Stimulated activated CD4-positive, alpha-beta T cell treated with anti-CD3 and anti-CD28 coated beads, Interleukin-1b, Interleukin-23, amount 100 ng/mL, for 1 hour (primary cell): ENCODE measurements at places on chromosomes 1 and 21.

GRCh38 chr1:50930193-50930592 is 29.9 kb downstream of the FAF1 start:
- DNase-seq, result no peak

DNA sequence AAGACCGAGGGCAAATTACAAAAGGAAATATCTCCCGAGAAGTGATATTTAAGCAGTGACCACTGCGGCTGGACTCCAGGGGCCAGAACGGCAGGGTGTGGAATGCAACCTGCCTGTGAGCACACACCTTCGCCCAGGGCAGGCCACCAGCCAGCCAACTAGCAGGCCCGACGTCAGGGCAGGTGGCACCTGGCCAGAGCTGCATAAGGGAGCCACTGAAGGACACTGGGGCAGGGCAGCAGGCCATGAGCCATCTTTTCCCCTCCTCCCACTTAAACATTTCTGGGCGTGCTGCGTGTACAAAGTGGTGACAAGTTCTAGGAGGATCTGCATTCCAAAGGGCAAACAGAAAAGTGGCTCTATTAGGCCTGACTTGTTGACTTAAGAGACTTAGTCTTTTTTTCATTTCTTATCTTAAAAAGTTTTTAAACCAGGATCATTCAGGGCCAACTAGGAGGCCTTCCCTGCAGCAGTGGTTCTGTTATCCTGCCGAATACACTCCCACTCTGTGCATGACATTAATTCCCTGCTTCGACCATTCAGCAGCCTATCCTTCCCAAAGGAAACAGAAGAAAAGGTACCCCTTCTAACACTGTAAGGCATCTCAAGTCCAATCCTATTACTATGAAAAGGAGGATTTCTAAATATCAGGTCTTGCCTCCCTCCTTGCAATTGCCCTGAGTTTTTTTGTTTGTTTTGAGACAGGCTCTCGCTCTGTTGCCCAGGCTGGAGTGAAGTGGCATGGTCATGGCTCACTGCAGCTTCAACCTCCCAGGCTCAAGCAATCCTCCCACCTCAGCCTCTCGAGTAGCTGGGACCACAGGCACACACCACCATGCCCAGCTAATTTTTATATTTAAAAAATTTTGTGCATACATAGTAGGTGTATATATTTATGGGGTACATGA is 96.3 kb downstream of the BCAR3 start:
- DNase-seq, result no peak

DNA sequence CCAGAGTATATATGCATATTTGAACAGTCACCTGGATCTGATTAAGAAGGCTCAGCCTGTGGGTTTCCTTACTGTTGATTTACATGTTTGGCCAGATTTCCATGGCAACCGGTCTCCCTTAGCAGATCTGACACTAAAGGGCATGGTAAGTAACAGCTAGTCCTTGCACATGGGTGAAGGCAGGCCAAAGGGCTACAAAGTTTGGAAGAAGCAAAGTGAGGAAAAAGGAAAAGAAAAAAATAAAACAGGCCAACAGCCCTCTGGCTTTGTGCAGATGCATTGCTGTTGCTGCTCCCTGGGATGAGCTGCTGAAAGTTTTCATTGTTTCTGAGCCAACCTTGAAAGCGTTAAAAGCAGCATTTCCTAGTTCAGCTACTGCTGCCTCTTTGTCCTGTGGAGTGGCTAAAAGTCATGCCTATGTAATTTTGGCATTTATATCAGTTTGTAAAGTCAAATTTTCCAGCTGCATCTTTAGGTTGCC is 176.5 kb upstream of the HOOK1 start:
- DNase-seq, result no peak

DNA sequence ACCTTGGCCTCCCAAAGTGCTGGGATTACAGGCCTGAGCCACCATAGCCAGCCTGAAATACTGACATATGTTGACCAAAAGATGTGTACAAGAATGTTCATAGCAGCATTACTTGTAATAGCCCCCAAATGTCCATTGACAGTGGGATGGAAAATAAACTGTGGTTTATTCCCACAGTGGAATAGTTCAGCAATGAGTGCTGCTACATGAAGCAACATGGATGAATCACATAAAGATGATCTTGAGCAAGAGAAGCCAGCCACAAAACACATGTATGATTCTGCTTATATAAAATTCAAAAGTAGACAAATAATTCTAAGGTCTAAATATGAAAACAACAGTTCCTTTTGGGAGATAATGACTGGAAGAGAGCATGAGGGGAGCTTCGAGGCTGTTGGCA is 9.1 kb upstream of the CREG1 start:
- DNase-seq, result no peak

- DNase-seq, result no peak
Observed at GRCh38 chr1:201361652-201362504, 15.6 kb downstream of the TNNT2 start.

- no peak for DNase-seq
Observed at GRCh38 chr1:224196813-224197600, 14.0 kb downstream of the DEGS1 start.

DNA sequence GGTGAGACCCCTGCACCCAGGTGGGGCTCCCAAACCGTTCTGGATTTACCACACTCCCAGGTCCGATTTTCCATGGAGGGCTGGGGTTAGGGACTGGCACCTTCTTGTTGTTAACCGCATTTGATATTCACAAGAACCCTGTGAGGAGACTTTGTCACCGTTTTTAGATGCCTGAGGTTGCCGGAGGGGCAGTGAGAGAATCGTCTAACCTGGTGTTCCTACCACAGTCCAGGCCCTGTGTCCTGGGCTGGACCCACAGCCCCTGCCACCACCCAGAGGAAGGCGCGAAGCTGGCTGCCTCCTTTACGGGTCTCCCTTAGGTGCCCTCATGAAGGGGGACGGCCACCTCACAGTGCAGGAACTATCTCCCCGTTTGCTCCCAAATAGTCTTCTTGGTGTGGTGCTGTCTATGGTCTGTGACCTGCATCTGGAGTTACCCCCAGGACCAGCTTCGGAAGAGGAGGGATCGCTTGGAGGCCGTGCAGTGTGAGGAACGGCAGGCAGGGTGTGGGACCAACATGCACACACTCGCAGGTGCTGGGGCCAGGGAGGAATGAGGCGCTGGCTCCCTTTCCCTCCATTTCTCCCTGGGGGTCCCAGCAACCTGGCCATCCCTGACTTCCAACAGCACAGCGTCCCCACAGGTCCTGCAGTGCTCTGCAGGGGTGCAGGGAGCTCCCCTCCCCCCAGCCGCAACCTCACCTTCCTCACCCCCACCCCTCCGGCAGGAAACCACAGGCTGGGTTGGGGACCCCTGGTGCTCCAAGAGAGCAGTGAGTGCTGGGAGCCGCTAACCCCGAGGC is 7.0 kb downstream of the SIM2 start:
- no peak for DNase-seq

- DNase-seq, result no peak
Observed at GRCh38 chr1:45454464-45454863, 36.5 kb downstream of the TESK2 start.

DNA sequence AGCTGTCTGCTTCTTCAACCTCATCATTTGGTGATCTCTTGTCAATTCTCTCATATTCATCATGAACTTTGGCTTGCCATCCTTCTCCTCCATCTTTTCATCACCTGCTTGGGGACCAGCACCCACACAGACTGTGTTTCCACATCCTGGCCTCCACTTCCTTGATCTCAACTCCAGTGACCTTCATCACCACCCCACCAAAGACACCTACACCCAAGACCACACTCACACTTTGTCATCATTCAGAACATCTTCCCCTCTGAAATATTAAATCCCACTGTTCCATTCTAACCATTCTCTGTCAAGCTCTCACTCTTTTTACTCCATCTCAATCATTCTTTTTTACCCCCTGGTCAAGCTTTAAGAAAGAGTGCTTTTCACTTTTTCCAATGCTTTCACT is 115.5 kb upstream of the VAV3 start:
- DNase-seq, result no peak

GRCh38 chr1:29259802-29260441 is 23.6 kb downstream of the PTPRU start:
- DNase-seq, result no peak

- DNase-seq, result no peak
Observed at GRCh38 chr1:63913533-63913932, 139.7 kb downstream of the ROR1 start.

DNA sequence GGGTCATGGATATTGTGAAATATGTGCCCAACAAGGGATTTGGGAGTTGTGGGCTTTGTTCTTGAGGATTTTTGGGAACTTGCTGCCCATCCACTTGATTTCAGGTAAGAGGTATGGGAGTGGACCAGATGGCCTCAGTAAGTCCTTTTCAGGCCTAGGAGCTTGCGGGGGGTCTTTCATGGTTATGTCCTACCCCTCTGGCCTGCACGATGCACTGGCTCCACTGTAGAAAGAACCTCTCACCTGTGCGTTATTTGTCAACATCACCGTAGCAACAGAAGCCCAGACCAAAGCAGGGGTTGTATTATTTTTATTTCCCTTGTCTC is 8.6 kb downstream of the RIIAD1 start:
- DNase-seq, result no peak

GRCh38 chr21:42677339-42678321 is 24.2 kb downstream of the PDE9A start:
- no peak for DNase-seq

GRCh38 chr1:36763771-36764170 is 270.5 kb downstream of the GRIK3 start:
- DNase-seq, result no peak

DNA sequence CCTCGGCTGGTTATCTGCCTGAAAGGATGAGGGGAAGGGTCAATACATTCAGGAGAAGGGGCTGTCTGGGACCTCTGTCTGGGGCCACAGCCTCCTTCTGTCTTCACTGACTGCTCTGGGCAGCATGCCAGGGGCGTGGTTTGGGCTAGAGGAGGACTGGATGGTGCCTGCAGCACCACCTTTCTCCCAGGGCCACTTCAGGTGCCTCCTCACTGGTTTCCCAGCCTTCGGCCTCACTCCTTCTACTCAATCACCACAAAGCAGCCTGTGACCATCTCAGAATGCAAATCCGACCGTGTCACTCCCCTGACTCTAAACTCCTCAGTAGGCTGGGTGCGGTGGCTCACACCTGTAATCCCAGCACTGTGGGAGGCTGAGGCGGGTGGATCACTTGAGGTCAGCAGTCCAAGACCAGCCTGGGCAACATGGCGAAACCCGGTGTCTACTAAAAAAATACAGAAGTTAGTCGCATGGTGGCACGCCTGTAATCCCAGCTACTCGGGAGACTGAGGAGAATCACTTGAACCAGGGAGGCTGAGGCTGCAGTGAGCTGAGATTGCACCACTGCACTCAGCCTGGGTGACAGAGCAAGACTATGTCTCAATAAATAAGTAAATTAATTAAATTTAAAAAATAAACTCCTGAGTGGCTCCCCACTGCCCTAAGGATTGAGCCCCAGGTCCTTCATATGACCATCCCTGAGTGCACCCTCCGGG is 50.1 kb upstream of the ECE1 start:
- DNase-seq, result no peak

- DNase-seq, result no peak
Observed at GRCh38 chr21:38544661-38545060, 46.4 kb upstream of the ERG start.

- no peak for DNase-seq
Observed at GRCh38 chr1:63742526-63742925, 31.3 kb upstream of the ROR1 start.

DNA sequence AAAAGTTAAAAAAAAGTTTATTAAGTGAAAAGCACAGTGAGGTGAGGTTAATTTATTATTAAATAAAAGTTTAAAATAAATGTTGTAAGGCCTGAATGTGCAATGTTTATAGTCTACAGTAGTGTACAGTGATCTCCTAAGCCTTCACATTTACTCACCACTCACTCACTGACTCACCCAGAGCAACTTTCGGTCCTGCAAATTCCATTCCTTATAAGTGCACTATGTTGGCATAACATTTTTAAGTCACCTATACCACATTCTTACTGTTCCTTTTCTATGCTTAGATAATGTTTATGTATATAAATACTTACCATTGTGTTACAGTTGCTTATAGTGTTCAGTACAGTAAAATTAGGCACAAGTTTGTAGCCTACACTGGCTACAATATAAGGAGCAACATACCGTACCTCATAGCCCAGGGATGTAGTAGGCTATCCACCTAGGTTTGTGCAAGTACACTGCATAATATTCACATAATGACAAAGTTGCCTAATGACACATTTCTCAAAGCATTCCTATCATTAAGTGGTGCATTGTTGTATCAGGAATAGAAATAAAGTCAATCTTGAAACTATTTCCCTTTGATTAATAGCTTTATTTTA is 426.5 kb upstream of the BRINP3 start:
- DNase-seq, result no peak

DNA sequence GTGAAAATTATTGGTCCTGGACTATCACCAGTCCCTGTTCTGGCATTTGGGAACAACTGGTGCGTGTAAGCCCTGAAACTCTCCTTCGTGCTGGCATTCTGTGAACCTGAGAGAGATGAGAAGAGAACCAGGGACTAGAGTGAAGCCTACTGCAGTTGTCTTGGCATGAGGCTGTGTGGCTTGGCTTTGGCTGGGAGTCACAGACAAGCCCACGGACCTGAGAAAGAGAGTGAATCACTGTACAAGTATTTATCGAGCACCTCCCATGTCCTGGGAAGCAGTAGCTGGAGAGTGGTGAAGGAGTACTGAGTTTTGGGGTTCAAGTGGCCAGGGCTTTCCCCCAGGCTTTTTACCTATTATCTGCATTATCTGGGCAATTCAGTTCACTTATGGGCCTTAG is 63.3 kb downstream of the FGGY start:
- DNase-seq, result no peak

- DNase-seq, result no peak
Observed at GRCh38 chr1:235726557-235726956, 77.0 kb upstream of the GNG4 start.

DNA sequence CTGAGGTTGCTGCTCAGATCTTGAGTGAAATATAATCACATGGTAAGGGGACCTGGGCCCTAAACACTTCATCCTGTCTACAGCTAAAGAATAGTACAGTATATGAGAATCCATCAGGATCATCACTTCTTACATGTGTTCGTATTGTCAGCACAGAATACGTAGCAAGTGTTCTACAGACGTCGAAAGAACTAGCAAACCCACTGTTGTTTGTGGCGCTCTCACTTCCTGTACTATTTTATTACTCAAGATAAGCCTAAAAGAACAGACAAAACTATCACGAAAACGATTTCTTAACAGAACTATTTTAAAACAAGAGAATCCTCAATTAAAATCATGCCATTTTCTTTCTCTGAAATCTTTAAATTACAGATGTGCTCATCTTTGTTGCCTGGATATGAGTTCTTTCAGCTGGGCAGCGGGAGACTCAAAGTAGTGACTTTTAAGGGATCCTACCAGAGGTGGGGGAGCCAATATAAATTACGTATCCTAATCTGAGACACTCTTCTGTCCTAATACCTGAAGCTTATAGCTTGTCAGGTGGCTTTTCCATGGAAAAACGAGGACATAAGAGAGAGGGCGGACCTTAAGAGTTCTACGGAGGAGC is 724 bp downstream of the ST7L start:
- no peak for DNase-seq

- no peak for DNase-seq
Observed at GRCh38 chr1:30337324-30337620, 386.1 kb downstream of the MATN1 start.

GRCh38 chr1:94951046-94951445 is 24.1 kb upstream of the CNN3 start:
- DNase-seq, result no peak
